Stimulated activated CD4-positive, alpha-beta T cell treated with anti-CD3 and anti-CD28 coated beads, Interleukin-1b, Interleukin-23, amount 100 ng/mL, for 1 hour (primary cell): ENCODE measurements at places on chromosomes 13 and 19.

DNA sequence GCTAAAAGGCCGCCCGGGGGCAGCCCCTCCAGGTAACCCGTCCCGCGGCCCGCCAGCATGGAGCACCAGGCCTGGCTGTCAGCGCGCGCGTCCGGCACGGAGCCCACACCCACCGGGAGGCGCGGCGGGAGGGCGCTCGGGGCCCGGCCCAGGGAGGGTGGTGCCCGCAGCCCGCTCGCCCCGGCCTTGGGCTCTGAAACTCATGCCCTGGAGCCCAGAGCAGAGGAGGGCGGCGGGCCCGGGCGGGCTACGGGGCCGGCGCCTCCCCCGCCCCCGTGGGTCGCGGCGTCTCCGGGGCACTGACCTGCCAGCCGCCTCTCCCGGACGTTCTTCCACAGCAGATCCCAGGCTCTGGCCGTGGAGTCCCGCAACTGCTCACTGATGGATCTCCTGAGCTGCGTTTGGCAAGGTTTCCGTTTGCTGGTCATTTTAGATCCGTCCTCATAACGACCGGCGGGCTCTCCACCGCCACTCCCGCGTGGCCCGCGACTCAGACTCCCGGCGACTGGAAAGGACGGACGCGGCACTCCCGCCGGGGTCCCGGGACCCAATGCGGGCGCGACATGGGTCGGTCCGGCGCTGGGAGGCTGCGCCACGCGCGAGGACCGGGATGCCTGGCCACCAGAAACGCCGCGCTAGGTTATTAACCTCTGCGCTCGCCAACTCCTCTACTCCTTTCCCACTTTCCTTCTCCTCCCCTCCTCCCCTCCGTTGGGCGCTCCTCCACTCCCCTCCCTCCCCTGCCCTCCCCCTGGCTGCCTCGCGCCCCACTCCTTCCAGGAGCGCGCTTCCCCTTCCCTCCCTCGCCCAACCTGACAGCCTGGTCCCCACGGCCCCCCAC lies 64.7 kb upstream of the STARD13 start:
- DNase-seq: no peak

DNA sequence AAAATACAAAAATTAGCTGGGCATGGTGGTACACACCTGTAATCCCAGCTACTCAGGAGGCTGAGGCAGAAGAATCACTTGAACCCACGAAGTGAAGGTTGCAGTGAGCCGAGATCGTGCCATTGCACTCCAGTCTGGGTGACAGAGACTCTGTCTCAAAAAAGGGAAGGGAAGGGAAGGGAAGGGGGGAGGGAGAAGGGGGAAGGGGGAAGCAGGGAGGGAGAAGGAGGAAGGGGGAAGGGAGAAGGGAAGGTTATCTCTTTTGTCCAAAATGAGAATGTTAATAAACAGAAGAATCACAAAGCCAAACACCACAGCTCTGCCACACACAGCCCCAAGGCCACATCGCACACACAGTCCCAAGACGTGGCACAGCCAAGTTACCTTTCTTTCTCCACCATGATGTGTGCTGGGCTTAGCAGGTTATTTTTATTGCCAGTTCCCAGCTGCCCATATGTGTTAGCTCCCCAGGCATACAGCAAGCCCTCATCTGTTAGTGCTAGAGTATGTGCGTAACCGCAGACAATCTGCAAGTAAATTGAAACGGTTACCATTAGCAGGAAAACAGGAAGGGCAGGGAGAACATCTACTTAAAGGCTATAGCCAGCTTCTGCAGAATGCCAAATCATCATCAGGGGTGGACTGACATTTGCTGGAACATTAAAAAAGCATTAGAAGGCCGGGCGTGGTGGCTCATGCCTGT lies 34.3 kb downstream of the RCBTB1 start:
- no peak for DNase-seq

- DNase-seq: no peak
Measured at GRCh38 chr13:73335944-73336343, 277.1 kb downstream of the KLF5 start.

GRCh38 chr19:3210347-3211017 lies 14.0 kb upstream of the CELF5 start:
- peak; percentile 61 for DNase-seq

DNA sequence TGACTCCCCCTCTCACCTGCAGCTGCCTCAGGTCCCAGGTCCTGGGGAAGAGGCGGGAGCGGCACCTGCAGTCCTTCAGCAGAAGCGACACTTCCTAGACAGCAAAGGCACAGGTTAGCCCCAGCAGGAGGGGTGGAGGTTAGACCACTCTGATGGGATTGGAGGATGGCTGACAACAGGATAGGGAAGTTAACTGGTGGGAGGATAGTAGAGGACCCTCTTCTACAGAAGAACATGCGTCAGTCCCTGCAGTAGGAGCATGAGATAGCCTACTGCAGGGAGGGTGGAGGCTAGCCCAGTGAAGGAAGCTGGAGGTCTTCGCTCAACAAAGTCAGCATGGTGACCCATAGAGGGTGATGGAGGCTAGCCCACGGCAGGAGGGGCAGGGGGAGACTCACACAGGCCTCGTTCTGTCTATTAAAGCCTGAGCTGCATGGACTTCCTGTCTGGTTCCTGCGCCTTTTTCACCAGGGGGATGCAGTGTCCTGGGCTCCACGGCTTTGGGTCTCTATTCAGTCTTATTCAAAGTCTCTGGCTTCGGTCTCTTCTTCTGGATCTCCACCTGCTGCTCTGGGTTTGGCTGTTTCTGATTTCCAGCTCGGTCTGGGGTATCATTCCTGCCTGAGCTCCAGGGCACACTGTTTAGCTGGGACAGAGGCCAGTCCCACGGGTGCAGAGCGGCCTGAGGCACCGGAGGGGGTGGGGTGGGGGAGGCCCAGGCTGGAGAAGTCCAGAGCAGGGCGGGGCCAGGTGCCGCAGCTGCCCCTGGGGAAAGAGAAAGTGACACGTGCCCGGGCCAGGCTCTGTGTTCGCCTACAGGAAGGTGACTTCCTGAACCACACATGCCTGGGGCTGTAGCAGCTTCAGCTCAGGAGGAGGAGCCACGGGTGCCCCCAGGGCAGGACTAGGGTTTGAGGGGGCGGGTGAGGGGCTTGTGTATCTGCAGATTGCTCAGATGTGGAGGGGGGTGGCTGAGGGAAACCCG lies 7.3 kb downstream of the IFNL3 start:
- no peak for DNase-seq

DNA sequence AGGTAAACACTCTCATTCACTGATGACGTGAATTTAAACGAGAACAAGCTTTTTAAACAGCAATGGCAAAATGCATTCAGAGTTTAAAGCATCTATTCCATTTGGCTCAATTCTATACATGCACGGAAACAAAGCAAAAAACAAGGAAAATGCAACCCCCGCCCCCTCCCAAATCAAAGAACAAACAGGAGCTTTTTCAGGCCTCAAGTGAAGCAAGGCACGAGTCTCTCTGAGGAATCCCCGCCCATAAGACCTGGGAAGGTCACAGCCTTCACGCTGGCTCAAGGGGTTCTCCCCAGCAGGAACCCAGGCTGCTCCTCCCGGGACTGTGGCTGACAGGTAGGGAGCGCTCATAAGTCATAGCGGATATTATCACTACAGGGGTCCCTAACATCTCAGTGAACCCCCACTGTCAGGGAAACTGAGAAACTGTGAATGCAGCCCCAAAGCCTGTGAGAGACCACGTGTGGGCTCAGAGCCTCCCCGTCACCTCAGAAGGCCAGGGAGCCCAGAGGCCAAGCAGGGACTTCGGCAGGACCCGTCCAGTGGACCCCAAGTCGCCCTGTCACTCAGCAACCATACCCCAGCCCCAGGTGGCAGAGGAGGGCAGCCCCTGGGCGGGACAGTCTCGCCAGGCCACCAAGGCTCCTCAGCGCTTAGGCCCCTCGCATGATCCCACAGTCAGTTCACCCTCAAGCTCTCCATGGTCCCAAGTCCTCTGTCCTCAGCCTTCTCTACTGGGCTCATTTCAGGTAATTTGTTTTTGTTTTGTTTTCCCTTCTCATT lies 117.3 kb downstream of the ZDHHC20 start:
- DNase-seq: no peak

GRCh38 chr19:11377756-11378155 lies 3.3 kb downstream of the SWSAP1 start:
- no peak for DNase-seq

DNA sequence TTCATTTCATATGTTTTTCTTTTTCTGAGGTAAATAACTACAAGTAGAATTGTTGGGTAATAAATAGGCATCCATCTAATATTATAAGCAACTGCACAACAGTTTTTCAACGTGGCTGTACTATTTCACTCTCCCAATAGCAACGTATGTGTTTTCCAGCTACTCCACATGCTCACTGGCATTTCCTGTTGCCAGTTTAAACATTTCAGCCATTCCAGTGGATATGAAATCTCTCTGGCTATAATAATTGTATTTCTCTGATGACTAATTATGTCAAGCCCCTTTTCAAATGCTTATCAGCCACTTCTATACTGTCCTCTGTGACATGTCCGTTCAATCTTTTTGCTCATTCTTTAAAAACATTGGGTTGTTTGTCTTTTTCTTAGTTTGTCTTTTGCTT lies 26.8 kb upstream of the ALOX5AP start:
- no peak for DNase-seq

GRCh38 chr13:39253774-39254173 lies 215.5 kb downstream of the NHLRC3 start:
- DNase-seq: no peak

- DNase-seq: no peak
Measured at GRCh38 chr13:33518452-33518851, 232.9 kb upstream of the STARD13 start.

- no peak for DNase-seq
Measured at GRCh38 chr13:30792285-30793000, 57.1 kb downstream of the ALOX5AP start.

DNA sequence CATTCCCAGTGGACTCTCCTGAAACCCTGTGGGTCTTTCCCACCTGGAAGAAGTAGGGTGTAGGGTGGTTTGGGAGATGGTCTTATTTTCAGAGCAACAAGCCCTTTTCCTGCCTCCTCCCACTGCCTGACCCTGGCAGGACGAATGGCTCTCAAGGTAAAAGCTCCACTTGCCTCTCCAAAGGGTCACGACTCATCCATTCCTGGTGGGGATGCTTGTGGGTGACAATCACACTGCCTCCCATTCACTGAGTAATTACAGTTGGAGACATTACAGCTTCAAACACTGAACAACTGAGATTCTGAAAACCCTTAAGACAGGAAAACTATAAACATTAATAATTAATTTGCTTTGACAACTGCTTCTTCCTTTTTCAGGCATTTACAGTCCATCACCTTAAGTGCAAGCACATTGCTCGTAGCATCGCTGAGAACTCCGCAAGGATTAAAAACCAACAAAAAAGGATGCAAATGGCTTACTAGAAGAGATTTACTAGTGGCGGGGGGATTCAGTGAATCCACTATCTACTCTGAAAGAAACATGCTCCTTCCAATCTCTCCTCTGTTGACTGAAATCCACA lies 199.6 kb upstream of the IRS2 start:
- no peak for DNase-seq

GRCh38 chr13:113820813-113821651 lies 42.8 kb downstream of the GAS6 start:
- no peak for DNase-seq

DNA sequence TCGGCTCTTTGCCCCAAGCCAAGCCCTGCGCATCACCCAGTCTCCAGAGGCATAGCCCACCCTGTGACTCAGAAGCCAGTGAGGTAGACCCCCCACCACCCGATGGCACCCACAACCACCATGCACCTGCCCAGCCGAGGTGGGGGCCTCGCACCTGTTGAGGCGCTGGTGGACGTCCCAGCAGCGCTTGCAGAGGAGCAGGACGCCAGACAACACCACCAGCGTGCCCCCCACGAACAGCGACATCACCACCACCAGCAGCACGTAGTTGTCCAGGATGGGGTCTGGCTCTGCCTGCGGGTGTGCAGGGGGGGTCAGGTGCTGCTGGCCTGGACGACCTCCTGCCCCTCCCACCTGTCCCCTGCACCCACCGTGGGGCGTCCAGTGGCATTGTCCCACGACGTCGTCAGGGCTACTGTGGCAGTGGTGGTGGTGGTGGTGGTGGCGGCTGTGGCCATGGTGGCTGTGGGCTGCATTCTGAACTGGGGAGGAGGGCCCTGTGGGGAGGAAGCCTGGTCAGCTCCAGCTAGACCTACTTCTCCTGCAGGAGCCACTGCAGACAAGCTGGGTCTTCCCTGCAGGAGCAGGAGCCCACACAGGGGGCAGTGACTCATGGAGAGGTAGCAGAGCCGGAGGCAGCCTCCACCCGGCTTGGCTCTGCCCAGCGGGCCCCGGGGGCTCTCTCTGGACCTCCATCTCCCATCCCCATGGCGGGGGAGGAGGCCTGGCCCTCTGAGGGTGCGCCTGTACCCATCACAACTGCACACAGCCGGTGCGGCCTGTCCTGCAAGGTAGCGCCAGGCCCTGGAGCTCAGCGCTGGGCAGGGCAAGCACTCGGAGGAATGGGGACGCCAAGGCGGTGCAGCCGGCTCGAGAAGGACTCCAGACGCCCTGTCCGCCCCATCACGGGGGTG lies 1.9 kb downstream of the CBARP start:
- no peak for DNase-seq

DNA sequence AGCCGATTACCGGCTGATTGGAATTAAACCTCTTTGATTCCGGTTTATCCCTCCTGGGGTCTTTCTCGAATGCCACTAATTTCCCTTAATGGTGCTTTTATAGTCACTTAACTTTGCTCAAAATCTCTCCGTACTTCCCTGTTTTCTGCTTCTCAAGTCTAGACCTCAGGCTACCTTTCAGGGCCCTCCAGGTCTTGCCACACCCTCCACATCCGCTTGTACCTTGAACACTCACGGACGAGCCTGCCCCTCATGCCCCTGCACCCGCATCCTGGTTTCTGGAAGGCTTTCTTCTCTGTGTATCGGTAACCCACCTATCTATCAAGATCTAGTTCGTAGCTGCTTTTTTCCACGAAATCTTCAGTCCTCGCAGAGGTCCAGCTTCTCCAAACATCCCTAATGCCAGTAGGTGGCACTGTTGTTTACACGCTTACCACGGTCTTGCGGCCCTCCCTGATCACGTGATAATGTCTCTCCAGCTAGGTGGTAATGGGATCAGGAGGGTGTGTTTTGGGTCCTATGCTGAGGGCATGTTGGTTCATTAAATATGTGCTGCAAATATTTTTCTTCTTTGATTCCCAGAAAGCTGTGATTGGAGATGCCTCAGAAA lies 13.8 kb downstream of the ATP12A start:
- DNase-seq: no peak

- DNase-seq: no peak
Measured at GRCh38 chr19:53161123-53161522, 2.3 kb upstream of the ZNF347 start.

DNA sequence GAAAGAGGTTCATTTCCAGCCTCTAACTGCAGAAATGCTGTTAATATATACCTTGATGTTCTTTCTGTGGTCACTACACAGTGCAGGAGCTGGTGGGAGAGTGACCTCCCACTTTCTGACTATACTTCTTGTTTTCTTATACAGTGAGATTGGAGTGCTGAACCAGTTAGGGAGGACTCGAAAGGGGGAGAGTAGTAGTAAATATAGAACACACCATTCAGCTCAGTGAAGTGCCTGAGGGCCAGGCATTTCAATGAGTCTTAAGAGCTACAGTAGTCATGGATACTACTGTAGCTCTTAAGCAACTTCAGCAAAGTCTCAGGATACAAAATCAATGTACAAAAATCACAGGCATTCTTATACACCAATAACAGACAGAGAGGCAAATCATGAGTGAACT lies 372.9 kb downstream of the MTUS2 start:
- DNase-seq: no peak
